ENCODE measurements at places on chromosomes 13 and 19.

- no peak for DNase-seq
Observed at GRCh38 chr19:53980539-53981375, 10.7 kb upstream of the CACNG6 start.

DNA sequence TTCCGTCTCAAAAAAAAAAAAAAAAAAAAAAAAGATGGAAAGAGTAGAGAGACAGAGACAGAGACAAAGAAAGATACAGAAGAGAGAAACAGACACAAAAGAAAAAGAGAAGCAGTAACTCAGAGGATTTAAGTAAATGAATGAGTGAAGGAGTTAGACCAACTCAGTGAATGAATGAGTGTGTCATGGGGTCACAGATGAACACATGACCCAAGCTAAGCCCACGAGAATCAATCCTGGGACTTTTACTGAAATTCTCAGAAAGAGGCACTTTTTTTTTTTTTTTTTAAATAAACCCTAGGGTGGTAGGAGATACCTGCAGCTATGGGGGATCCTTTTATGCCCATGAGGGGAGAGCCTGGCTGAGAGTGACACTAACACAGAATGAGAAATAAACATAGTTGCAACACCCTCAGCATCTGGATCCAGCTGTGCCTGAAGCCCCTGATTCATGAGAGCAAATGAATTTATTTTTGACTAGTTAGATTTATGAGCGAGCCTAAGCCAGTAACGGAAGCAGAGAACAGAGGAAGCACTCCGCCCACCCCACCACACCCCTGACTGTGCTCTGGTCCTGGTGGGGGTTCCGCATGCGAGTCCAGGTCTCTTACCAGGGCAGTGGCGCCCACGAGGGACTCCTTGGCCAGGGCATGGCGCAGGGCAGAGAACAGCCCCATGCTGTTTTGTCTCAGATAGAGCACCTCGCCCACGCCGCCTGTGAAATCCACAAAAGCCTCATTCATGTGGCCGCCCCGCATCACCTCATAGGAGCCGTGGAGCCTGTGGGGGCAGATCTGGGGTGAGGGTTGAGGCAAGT lies 4.6 kb downstream of the CAPN12 start:
- no peak for DNase-seq

DNA sequence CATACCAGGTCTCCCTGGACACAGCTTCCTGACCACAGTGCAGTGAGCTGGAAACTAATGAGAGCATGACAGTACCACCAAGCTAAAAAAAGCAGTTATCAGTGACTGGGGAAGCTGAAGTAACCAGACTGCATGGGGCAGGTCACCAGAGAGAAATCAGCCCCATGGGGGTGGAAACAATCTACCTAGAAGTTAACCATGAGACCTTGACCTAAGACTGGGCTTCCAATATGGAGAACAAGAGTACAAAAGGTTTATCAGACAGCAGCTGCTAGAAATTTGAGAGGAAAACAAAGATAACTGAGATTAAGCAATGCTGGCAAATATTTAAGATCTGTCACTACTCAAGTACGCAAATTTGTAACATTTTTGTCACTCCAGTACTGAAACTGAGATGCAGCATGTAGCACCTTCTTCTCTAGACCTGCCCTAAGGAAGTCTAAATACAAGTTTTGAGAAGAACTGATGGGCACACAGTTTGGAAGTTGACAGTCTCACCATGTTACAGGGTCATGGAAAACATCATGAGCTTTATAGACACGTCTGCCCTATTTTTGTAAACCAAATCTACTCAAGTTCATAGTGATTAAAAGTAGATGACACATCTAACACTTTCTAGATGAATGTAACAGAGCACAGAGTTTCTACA lies 2641.8 kb upstream of the PCDH20 start:
- DNase-seq = no peak

DNA sequence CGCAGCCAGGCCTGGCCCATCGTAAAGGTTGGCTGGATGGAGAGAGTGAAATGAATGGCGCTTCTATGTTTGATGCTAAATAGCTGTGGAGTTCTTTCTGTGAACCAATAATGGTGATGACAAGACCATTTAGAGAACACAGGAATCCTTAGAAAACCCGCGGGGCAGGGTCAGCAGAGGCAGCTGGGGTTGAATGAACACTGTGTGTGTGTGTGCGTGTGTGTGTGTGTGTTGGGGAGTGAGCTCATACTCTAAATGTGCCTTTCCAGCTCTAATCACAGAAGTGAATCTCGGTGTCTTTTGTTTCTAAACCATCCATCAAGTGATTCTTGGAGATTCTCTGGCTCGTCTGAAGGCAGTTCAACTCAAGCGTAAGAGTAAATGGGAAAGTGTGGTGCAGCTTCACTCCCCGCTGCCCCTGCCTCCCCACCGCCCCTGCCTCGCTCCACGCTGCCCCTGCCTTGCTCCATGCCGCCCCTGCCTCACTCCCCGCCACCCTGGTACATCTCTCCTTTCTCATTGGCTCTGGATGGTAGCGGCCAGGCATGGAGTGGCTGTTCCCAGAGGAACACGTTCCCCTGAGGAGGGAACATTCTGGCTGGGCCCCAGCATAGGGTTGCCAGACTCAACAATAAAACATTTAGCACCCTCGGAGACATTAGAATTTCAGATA lies 21.2 kb downstream of the TMPRSS9 start:
- no peak for DNase-seq

GRCh38 chr13:41548031-41548430 lies 90.7 kb downstream of the RGCC start:
- DNase-seq = no peak

GRCh38 chr19:52823676-52824075 lies 2.2 kb upstream of the ZNF28 start:
- DNase-seq = no peak

GRCh38 chr13:23044906-23045305 lies 135.9 kb upstream of the SGCG start:
- DNase-seq = no peak

GRCh38 chr13:77807431-77808135 lies 110.1 kb downstream of the SLAIN1 start:
- no peak for DNase-seq

Measured in COR-L47 (cell line).